ENCODE measurements at places on chromosomes 1 and 21. TPM values are rescaled to one million over a fixed set of nuclear protein-coding genes. Genes with fewer than 3 reads are reported as not detected.

The ATP13A2 gene
- 45.1 TPM for total RNA-seq

The TMEM82 gene
- total RNA-seq, result not detected

The TATDN3 gene
- 14.2 TPM for total RNA-seq

The SHISAL2A gene
- not detected for total RNA-seq

The FOXJ3 gene
- total RNA-seq, result 16.4 TPM

The ADIPOR1 gene
- total RNA-seq, result 244 TPM

The PCAT6 gene
- total RNA-seq, result 0.68 TPM

The WDR64 gene
- not detected for total RNA-seq

The GPR25 gene
- total RNA-seq, result not detected

The CDA gene
- 0.68 TPM for total RNA-seq

The ANKRD65 gene
- total RNA-seq, result 18.2 TPM

The C1QA gene
- total RNA-seq, result not detected

The PTGFR gene
- total RNA-seq, result not detected

The TEDDM1 gene
- total RNA-seq, result not detected

The TEX38 gene
- total RNA-seq, result not detected

The KCNA2 gene
- under 0.01 TPM for total RNA-seq

The NBPF10 gene
- total RNA-seq, result 1.7 TPM

The SLX9 gene
- total RNA-seq, result 25.9 TPM

The GOLT1A gene
- 0.71 TPM for total RNA-seq

The KMO gene
- total RNA-seq, result 0.07 TPM

The RPE65 gene
- not detected for total RNA-seq

The SYPL2 gene
- not detected for total RNA-seq

The UBL4B gene
- total RNA-seq, result not detected

The TNFRSF18 gene
- total RNA-seq, result 0.34 TPM

Data from nasal cavity respiratory epithelium epithelial cell of viscerocranial mucosa (primary cell).